Cortex of kidney (tissue), 1 donor: ENCODE measurements at places on chromosomes 5 and 9.

- no peak for DNase-seq
These were observed 3.2 kb downstream of the IFNA8 start for GRCh38 chr9:21412107-21412506.

- DNase-seq, result no peak
These were observed 57.0 kb upstream of the NEURL1B start for GRCh38 chr5:172583931-172584511.

- no peak for DNase-seq
These were observed 22.3 kb upstream of the TAL2 start for GRCh38 chr9:105639936-105640335.

GRCh38 chr5:145680169-145680568, 155.0 kb downstream of the PRELID2 start:
- no peak for DNase-seq

DNA sequence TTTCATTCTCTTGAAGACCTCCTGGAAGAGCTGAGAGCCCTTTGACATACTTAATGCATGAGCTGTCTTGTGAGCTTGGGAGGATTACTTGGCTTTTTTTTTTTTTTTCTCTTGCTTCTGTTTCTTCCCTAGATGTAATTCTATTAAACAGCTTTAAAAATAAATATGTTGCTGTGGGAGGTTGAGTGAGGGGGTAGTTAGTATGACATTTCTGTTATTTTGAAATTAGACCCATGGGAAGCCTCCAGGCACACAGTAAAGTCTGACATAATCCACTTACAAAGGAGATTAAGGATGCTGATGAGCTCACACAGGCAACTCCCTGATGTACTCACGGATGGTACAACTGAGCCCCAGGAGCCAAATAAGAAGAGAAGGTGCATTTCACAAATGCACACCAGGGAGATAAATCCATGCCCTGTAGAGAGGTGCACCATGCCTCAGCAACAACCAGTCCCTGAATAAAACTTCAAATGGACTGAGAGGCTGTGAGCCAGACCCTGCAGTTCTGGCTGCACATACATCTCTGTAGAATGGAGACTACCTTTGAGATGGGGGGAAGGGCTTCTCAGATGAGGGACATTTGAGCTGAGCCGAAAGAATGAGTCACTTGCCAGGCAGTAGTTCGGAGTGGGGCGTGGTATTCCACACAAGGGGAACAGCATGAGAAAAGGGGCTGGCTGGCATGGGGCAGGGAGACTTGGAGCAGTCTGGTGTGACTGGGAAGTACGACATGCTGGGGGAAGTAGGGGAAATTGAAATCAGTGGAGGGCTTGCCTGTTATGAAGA, 68.7 kb downstream of the ACTL7B start:
- DNase-seq, result no peak

DNA sequence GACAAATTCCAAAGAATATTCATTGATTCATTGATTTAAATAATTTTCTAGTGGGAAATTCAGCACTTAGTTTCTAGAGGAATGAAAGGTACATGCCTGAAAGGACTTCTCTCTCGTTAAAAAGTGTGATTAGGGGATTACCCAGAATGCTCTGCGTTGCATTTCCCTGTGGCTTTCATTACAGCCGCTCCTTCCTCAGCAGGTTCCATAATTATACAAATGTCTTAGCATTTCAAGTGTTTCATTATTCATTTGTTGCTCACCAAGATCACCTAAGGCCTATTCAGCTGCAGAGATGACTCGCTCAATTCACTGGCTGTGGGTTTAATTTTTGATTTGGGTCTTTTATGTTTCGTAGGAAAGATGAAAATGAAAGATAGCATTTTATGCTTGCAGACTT, 52.8 kb downstream of the SPATA31C2 start:
- no peak for DNase-seq

DNA sequence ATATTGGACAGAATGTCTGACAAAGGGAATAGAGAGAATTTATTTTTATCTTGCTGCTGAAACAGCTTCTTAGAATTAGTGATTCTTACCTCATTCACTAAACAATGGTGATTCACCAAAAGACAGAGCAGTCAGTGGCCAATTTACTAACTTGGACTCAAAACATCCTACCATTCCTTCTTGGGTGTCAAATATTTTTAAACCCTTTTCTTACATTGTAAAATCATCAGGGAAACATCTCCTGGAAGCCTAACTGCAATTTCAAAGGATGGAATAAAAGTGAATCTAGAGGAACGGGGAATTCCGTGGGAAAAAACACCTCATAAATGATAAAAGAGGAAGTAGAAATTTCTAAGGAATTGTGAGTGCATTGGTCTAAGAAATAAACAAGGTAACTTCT, 97.7 kb downstream of the LHFPL2 start:
- no peak for DNase-seq

GRCh38 chr9:114124666-114125475, 25.8 kb upstream of the KIF12 start:
- no peak for DNase-seq

DNA sequence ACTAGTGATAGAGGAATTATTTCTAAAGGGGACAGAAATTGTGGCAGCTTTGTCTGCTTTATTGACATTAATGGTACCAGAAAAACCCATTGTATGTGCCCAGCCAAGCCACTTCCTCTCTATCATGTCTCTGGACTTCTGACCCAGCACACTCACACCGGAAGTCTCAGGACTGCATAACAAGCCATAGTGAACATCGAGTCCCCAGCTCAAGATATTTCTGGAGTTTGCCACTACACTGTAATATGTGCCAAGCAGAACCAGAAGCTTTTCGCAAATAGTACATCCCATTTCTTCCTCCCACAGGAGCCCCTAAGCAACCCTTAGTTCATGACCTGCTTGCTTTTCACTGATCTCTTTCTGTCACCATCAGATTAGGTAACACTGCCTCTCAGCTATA, 187.4 kb upstream of the GHR start:
- no peak for DNase-seq

DNA sequence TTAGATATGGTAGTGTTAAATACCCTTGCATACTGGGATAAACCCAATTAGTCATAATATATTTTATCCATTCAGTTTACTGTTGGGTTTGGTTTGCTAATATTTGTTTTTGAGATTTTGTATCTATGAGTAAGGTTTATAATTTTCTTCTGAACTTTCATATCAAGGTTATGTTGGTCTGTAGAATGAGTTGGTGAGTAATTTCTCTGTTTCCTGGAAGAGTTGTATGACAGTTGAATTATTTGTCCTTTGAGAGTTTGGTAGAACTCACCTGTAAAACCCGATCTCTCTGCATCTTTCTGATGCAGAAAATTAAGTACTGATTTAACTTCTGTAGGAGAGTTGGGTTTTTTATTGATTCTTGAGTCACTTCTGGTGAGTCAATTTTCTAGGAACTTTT, 20.4 kb downstream of the DDX4 start:
- DNase-seq, result no peak

GRCh38 chr9:26746357-26747072, 146.1 kb downstream of the CAAP1 start:
- no peak for DNase-seq

GRCh38 chr5:38979535-38979934, 94.7 kb downstream of the RICTOR start:
- no peak for DNase-seq

DNA sequence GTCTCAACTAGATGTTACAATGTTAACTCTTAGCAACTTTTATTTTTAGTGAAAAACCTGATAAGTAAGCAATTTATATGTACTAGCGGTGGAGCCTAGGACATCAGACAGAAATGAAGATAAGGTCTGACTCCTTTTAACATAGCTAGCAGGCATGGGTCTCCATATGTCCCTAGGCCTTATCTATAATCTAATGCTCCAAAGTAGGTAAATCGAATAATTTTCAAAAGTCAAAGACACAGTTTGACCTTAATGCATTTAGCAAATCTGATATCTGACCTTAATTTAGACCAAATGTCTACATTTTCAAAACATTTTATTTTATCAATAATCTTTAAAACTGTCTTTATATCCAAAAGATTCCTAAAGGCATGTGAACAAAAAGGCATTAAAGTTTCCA, 305.0 kb upstream of the CCNH start:
- DNase-seq, result no peak

DNA sequence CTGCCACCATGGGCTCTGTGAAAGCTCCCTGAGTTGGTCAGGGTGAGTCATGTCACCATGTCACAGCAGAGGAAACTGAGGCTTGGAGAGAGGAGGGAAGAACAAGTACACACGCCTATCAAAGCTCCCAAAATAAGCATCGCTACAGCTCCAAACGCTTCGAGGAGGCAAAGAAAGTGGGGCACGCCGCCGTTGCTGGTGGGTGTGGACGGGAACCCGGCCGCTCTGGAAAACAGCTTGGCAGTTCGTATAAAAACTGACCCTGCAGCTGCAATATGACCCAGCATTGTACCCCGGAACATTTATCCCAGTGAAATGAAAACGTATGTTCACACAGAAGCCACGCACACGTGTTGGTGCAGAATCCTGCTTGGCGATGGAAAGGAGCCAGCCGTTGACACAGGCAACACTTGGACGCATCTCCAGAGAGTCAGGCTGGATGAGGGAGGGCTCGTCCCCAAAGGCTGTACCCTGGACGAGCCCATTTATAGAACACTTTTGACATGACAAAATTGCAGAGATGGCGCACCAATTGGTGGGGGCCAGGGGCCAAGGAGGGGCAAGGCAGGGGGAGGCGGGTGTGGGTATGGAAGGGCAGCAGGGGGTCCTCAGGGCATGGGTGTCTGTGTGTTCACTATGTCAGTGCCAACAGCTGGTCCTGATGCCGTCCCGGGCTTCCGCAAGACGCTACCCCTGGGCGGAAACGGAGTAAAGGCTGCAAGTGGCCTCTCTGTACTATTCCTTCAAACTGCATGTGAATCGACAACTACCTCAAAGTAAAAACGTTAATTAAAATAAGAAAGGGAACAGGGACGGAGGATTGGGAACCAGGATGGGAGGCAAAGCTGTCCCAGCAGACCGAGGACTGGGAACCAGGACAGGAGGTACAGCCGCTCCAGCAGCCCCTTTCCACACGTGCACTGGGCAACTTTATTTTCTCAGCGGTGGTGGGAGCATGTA, 173.0 kb downstream of the OLFM1 start:
- no peak for DNase-seq

GRCh38 chr9:14924230-14925219, 14.3 kb upstream of the FREM1 start:
- no peak for DNase-seq

GRCh38 chr5:78675956-78676730, 27.6 kb upstream of the LHFPL2 start:
- DNase-seq, result no peak

DNA sequence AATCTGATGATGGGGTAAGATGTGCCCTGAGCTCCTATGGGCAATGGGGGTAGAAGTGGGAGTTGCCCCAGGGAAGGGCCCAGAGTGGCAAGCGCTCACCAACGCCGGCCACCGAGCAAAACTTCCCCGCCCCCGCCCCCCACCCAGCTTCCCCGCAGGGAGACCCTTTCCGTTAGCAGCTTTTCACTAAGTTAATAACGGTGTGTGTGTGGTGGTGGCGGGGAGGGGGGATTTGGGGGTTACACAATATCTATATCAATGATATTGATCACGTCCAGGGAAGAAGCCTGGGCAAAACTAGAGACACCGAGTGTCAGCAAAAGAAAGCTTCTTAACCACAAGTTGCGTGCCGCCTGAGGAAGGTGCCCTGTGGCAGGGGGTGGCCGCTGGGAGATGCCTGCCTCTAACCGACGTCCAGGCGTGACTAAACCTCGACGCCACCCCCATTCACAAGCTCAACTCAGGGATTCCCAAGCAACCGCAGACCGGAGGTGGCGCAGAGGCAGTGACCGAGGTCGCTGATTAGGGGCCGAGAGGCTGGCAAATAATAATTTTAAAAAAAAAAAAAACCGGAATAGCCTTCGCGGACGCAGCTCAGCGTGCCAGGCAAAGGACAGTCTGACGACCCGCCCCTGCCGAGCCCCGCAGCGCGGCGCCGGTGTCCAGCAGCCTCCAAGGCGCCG, 222.6 kb downstream of the MEF2C start:
- DNase-seq, result no peak

GRCh38 chr5:61202213-61202612, 39.9 kb upstream of the SMIM15 start:
- DNase-seq, result no peak

DNA sequence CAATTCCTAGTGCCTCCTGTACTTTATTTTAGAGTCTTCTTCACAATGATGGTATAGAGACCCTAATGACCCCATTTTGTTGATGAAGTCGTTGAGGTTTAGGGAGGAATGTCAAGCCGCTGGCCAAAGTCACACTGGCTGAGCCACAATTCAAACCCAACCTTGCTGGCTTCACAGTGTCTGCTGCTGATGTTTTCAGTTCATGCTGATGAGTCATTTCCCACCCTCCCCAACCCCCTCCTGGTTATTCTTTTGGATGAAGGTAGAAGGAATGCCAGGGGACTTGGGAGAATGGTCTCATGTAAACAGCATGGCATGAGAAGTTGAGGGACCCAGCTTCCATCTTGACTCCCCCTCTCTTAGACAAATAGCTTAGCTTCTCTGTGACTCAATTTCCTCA, 68.6 kb downstream of the TMEM252 start:
- DNase-seq, result no peak

DNA sequence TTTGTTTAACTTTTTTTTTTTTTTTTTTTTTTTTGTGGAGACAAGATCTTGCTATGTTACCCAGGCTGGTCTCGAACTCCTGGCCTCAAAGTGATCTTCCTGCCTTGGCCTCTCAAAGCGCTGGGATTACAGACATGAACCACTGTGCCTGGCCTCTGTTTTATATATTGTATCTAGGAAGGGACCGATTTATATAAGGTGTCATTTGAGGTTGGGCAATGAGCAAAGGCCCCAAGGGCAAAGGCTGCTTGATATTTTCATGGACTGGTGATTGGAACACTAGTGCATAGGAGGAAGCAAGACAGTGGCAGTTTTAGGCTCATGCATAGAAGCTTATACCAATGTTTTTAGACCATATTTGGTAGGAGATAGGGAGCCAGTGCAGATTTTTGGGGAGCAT, 3.2 kb downstream of the SLC26A2 start:
- DNase-seq, result no peak

DNA sequence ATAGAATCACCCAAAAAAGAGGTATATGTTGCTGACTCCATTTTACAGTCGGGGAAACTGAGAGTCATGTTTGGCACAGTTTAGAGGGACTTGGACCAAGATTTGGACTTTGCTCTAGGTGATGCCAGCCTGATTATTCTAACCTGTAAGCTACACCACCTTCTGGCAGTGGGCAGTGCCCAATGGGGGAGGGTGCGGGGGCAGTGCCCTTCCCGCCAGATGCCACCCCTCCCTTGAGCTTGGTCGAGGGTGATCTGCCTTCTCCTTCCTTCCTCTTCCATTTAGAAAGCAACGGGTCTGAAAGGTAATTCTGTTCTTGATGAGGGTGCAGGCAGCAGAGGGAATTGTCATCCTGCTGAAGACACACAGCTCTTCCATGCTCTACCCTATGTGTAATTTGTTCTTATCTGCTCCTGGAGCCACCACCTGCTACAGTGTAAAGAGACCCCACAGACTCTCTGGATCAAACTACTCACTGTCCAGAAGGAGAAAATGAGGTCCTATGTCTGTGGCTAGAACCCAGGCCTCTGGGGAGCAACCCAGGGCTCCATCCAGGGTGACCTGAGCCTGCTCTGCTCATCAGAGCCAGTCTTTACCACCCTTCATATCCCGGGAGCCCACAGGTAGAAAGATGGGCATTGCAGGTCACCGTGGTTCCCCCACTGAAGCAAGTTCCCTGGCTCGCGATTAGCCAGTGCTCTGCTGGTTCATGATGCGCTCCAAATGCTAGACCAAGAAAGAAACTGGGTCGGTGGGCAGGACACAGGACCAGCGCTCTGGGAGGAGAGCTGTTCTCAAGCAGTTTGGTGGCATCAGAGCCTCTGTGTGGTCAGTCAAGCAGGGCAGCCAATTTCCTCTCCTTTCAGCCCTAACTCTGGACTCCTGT, 156.2 kb downstream of the RGS3 start:
- no peak for DNase-seq

GRCh38 chr9:93459432-93459847, 6.1 kb upstream of the FAM120AOS start:
- DNase-seq, result no peak
